Aorta (tissue), 5 donors: ENCODE measurements at places on chromosomes 1 and 21. TPM values are rescaled to one million over a fixed set of nuclear protein-coding genes. Genes with fewer than 3 reads are reported as not detected.

GRCh38 chr1:36469163-36469562 lies 5.0 kb upstream of the MRPS15 start:
- no peaks in the 10 kb centered on the region for H3K36me3 ChIP-seq
- no peak overlapping the region for H3K4me3 ChIP-seq
- no peak overlapping the region for H3K27ac ChIP-seq
- no peaks in the 10 kb centered on the region for H3K4me1 ChIP-seq

GJA4 gene
- total RNA-seq: 45.4 TPM

DNA sequence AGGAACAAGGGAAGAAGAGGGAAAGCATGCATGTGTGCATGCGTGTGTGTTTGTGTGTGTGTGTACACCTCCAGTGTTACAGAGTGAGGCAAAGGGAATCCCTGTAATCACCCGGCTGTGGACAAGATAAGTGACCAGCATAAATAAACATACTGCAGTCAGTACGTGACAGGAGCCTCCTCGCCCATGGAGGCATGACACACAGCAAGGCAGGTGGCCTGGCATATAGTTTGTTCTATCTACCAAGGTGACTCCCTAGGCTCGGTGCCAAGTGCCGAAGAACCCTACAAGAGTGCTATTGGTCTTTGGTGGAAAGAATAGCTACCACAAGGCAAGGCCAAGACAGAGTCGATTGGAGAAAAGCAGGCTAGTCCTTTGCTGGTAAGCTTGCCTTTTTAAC lies 31.7 kb upstream of the HEATR1 start:
- DNase-seq: no peak
- H3K4me1 ChIP-seq: no peaks in the 10 kb centered on the region
- no peaks in the 10 kb centered on the region for H3K36me3 ChIP-seq
- H3K27me3 ChIP-seq: no peaks in the 10 kb centered on the region
- H3K27ac ChIP-seq: no peak overlapping the region

TSPAN1 gene
- total RNA-seq: 3.2 TPM

DNA sequence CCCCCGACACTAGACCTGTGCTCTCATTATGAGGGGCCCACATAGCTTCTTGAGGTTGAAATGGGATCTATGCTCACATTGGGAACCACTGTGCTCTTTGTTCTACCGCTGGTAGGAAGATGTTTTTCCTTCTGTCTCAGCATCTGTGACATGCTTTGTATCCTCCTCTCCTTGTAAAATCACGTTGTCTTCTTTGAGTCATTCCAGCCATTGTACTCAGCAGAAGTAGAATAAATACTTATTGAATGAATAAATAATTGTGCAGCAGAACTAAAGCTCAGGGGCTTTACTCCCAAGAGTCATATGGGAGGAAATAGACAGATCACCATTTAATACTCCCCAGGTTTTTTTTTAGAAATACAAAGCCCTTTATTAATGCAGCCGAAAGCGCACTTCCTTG lies 66.3 kb upstream of the EDEM3 start:
- no peak overlapping the region for H3K4me3 ChIP-seq
- H3K36me3 ChIP-seq: peaks cover 4% of the 10 kb centered on the region
- DNase-seq: no peak
- no peaks in the 10 kb centered on the region for H3K27me3 ChIP-seq
- H3K27ac ChIP-seq: no peak overlapping the region
- peaks cover 6% of the 10 kb centered on the region for H3K4me1 ChIP-seq

DNA sequence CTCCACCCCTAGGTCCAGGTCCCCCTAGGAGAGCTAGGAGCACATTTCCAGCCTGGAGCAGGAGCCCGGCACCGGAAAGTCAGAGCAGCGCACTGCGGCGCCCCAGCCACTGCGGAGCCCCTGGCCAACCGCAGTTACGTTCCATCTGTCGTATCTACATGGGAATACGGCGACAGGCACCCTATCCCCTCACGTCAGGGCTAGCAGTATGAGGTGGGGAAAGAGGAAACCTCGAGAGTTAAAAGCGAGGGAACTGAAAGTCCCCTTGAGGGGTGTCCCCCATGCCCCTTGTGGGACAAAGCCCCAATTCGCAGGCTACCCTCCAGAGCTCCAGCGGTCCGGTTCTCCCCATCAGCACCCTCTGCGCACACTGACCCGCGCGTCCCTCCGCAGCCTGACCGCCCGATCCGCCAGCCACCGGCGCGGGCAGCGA lies 995 bp downstream of the COLGALT2 start:
- peak; percentile 77 for DNase-seq
- H3K4me3 ChIP-seq: peak overlapping the region; percentile 46

DNA sequence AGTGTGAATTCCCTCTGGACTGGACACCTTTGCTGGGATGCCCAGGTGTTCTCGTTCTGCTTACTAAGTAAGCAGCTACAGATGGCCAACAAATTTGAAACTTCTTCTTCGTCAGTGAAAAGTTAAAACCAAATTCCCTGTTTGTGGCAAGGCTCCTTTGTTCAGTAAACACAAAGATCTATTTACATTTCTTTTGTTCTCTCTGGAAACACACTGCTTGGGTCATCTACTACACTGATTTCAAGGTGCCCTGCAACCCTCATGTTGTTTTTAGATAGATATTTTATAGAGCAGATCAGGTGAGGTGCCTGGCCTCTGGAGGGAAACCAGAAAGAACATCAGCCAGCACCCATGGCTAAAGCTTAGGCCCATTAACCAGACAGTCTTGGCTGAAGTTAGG lies 157.2 kb upstream of the UBE2U start:
- DNase-seq: no peak
- H3K27ac ChIP-seq: peak overlapping the region; percentile 68
- H3K4me3 ChIP-seq: no peak overlapping the region
- peaks cover 9% of the 10 kb centered on the region for H3K4me1 ChIP-seq
- peaks cover 4% of the 10 kb centered on the region for H3K36me3 ChIP-seq
- H3K27me3 ChIP-seq: no peaks in the 10 kb centered on the region

- DNase-seq: no peak
- H3K27me3 ChIP-seq: no peaks in the 10 kb centered on the region
- H3K4me1 ChIP-seq: no peaks in the 10 kb centered on the region
- H3K4me3 ChIP-seq: no peak overlapping the region
- H3K36me3 ChIP-seq: no peaks in the 10 kb centered on the region
- no peak overlapping the region for H3K27ac ChIP-seq
Measured at GRCh38 chr1:198929961-198930599, 291.2 kb downstream of the PTPRC start.

DNA sequence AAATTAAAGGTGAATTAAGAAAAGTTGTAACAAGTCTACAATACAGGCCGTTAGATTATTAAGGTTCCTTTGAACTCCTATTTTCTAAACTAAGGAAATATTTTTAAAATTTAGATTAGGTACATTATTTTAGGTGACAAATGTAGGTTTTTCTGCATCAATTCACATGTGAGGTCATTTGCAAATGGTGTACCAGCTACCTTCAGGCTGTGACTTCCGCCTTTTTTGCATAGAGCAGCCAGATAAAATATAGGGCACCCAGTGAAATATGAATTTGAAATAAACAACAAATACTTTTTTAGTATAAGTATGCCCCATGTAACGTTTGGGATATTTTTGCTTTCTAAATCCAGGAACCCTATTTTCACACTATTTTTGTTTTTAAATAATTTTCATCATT lies 544.0 kb downstream of the LMO4 start:
- no peaks in the 10 kb centered on the region for H3K4me1 ChIP-seq
- no peak overlapping the region for H3K27ac ChIP-seq
- H3K36me3 ChIP-seq: no peaks in the 10 kb centered on the region
- DNase-seq: no peak
- no peaks in the 10 kb centered on the region for H3K27me3 ChIP-seq
- H3K4me3 ChIP-seq: no peak overlapping the region

- DNase-seq: no peak
- no peaks in the 10 kb centered on the region for H3K27me3 ChIP-seq
- H3K4me3 ChIP-seq: no peak overlapping the region
- no peaks in the 10 kb centered on the region for H3K36me3 ChIP-seq
- H3K27ac ChIP-seq: no peak overlapping the region
Measured at GRCh38 chr1:177838907-177839485, 130.9 kb downstream of the SEC16B start.

DNA sequence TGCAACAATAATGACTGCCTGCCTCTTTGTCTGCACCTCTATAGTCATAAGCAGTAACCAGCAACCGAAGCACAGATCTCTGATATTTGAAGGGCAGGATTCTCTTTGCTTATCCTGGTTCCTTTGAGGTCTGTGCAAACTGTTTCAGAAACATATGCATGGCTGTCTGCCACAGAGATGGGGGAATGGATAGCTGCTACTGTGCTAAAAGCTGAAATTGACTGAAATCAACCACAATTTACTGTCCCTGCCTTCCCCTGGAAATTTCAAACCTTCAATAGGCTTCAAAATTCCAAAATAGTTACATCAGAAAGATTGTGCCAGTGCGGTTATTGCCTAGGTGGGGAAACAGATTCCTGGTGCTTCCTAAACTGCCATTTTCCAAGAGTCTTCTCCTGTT lies 136.8 kb upstream of the GORAB start:
- H3K4me3 ChIP-seq: no peak overlapping the region

GRCh38 chr1:93827633-93828366 lies 51.2 kb downstream of the DNTTIP2 start:
- DNase-seq: no peak
- H3K4me1 ChIP-seq: no peaks in the 10 kb centered on the region
- H3K4me3 ChIP-seq: no peak overlapping the region

GRCh38 chr1:217586586-217586985 lies 44.3 kb downstream of the GPATCH2 start:
- H3K4me3 ChIP-seq: no peak overlapping the region
- no peak for DNase-seq
- no peaks in the 10 kb centered on the region for H3K4me1 ChIP-seq
- H3K36me3 ChIP-seq: no peaks in the 10 kb centered on the region
- no peak overlapping the region for H3K27ac ChIP-seq

DNA sequence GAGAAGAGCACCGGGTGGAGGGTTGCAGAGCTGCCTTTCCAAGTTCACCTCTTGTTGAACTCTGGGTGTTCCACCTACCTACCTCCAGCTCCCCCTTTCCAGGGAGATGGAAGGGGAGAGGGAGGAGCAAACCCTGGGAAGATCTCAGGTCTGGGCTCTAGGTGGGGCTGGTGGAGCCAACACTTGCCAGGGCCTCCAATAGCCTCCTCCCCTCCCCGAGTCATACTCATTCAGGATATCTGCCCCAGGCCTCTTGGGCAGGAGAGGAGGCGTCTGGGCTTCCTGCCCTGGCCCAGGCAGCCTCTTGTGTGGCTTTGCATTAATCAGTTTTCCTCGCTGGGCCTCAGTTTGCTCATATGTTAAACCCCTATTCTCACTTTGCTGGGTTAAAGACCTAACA lies 13.4 kb downstream of the RAP1GAP start:
- H3K27me3 ChIP-seq: no peaks in the 10 kb centered on the region
- no peak overlapping the region for H3K27ac ChIP-seq
- H3K36me3 ChIP-seq: no peaks in the 10 kb centered on the region
- no peak overlapping the region for H3K4me3 ChIP-seq
- no peak for DNase-seq
- no peaks in the 10 kb centered on the region for H3K4me1 ChIP-seq

GRCh38 chr1:93556291-93556690 lies 108.4 kb downstream of the FNBP1L start:
- DNase-seq: no peak
- H3K27me3 ChIP-seq: no peaks in the 10 kb centered on the region
- H3K4me1 ChIP-seq: no peaks in the 10 kb centered on the region
- H3K27ac ChIP-seq: no peak overlapping the region

DNA sequence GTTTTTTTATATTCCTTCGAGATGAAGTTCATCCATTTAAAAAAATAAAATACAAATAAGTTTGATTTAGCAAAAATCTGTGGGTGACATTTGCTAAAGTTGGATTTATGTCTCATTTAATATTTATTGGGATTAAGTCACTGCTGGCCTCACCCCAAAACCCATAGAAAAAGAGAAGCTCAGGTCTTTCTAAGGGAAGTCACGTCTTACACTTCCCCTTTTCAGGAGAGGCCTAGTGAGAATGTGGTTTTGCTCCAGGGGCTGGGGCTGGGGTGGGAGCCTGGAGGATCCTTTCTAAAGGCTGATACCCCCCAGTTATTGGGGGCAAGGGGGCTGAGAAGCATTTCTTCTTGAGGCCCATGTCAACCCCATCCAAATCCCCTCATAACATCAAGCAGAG lies 300.3 kb downstream of the DSCAM start:
- no peak for DNase-seq
- no peak overlapping the region for H3K27ac ChIP-seq
- no peaks in the 10 kb centered on the region for H3K36me3 ChIP-seq
- no peaks in the 10 kb centered on the region for H3K27me3 ChIP-seq

- H3K27me3 ChIP-seq: no peaks in the 10 kb centered on the region
- no peaks in the 10 kb centered on the region for H3K36me3 ChIP-seq
- no peak for DNase-seq
- H3K4me3 ChIP-seq: no peak overlapping the region
- H3K4me1 ChIP-seq: no peaks in the 10 kb centered on the region
Measured at GRCh38 chr1:237794071-237794470, 96.7 kb downstream of the ZP4 start.

DNA sequence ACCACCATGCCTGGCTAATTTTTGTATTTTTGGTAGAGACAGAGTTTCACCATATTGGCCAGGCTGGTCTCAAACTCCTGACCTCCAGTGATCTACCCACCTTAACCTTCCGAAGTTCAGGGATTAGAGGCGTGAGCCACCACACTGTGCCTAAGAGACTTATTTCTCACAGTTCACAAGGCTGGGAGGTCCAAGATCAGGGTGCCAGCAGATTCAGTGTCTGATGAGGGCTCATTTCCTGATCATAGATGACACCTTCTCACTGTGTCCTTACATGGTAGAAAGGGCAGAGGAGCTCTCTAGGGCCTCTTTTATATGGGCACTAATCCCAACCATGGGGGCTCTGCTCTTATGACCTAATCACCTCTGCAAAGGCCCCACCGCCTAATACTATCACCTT lies 58.8 kb downstream of the ARHGEF10L start:
- H3K4me1 ChIP-seq: peaks cover 2% of the 10 kb centered on the region
- H3K36me3 ChIP-seq: no peaks in the 10 kb centered on the region
- no peak for DNase-seq
- H3K27ac ChIP-seq: no peak overlapping the region
- H3K4me3 ChIP-seq: no peak overlapping the region

RCC1 gene
- total RNA-seq: 10.0 TPM

DNA sequence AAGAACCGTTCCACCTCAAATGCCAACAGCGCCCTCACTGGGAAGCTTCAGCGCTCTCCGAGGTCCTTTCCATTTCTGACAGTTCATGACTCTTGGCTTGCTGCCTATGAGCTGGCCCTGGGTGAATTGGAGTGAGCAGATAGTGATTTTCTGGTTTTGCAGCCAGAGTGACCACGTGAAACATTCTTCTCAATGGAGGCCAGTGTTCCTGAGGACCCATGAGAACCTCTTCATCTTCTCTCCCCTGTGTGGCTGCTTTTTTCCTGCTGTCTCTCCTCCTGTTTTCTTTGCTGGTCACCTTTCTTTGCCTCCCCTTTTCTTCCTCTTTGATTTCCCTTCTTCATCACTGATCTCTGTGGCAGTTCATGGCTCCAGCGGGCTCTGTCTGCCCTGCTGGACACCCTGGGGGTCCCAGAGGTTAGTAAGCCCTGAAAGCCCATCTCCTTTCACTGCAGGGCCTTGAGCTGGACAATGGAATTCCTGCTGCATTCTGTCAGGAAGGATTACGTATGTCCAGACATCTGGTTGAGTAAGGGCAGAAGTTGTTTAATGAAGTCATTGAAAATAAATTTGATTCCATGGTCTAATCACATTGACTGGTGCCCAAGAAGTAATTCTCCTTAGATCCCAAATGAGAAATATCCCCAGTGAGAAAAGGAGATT lies 29.9 kb downstream of the VASH2 start:
- DNase-seq: no peak
- H3K36me3 ChIP-seq: no peaks in the 10 kb centered on the region
- no peak overlapping the region for H3K4me3 ChIP-seq
- H3K4me1 ChIP-seq: no peaks in the 10 kb centered on the region
- H3K27me3 ChIP-seq: no peaks in the 10 kb centered on the region
